ENCODE measurements at places on chromosomes 6 and 20.

- DNase-seq: no peak
Observed at GRCh38 chr6:52664991-52665686, 5.8 kb upstream of the TMEM14A start.

DNA sequence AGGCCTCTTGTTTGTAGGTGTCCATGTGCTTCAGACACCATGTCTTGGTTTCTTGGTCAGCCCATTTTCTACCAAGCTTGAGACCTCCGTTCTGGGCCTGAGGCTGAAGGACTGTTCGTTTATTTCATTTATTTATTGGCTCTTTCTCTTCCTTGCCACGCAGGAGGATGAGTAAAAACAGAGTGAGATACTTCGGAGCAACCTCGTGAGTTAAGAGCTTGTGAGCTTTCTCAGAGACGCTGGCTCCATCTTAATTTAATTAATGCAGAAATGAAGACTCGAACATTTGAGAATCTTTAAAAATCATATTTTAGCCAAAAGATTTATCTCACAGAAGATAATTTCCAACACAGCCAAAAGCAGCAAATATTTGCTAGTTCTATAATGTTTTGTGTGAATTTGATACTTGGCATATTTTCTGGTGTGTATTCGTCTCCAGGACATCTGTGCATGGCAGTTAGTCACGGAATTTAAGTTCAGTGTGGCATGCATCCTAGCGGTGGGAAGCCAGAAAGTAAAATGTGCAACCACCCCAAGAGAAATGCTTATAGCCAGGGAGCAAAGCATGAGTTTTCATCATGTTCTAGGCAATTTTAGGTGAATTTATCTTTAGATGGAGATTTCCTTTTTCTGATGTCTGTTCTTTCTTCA lies 76.0 kb downstream of the THBS2 start:
- no peak for DNase-seq

- no peak for DNase-seq
Observed at GRCh38 chr6:5178806-5179205, 81.9 kb downstream of the LYRM4 start.

DNA sequence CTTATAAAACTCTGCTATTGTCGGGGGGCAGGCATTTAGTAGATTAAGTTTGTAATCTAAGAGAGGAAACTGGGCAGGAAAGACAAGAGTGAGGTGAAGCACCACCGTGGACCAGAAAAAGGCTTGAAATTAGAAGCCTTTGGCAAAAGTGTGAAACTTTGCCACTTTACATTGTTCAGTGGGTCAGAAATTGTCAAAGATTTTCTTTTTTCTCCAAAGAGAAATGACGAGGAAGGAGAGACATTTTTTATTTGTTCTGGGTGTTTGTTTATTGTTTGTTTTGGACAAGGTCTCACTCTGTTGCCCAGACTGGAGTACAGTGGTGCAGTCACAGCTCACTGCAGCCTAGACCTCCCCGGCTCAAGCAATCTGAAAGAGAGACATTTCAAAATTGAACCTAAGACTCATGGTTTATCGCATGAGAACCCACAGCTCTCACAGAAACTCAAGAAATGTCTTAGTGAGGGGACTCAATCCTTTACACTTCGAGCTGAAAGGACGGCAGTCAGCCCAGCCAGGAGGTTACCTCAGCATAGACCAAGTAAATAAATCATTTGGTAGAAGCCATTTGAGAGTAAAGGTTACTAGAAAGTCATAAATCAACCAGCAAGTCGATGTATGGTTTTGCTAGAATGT lies 262.8 kb upstream of the TAB2 start:
- DNase-seq: no peak

DNA sequence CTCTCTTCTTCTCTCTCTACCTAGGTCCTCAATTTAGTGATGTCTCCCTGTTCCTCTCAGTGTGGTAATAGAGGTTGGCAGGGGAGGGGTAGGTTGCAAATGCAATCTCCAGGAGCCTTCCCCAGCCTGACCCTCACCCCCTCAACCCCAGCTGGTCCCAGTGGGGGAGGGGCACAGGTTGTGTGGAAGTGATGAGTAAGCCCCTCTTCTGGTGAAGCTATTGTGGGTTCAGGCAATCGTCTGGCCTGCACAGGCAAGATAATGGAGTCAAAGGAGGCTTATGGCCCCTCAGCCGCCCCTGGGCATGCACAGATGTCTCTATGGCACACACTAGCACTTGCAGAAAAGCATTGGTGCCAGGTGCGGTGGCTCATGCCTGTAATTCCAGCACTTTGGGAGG lies 10.8 kb upstream of the ADA start:
- DNase-seq: no peak

DNA sequence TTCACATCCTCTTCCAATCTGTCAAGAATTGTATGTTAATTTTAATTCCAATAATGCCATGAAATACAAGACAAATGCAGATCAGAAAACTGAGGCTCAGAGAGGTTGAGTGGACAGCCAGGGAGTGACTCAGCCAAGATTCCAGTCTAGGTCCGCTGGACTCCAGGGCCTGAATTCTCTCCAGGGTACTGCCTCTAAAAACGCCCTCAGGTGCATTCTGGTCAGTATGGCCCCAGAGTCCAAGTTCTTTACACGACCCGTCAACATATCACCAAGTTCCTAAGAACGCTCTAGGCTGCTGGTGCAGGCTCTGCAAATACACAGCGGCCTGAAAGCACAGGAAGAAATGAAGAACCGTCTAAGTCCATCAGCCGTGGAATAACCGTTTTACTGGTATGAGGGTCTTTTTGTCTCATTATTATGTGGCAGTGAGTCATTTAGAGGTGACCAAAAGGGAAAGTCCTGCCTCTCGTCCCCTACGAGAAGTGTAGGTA lies 709 bp upstream of the ASXL1 start:
- no peak for DNase-seq

GRCh38 chr6:5670381-5670780 lies 336.3 kb downstream of the NRN1 start:
- no peak for DNase-seq

DNA sequence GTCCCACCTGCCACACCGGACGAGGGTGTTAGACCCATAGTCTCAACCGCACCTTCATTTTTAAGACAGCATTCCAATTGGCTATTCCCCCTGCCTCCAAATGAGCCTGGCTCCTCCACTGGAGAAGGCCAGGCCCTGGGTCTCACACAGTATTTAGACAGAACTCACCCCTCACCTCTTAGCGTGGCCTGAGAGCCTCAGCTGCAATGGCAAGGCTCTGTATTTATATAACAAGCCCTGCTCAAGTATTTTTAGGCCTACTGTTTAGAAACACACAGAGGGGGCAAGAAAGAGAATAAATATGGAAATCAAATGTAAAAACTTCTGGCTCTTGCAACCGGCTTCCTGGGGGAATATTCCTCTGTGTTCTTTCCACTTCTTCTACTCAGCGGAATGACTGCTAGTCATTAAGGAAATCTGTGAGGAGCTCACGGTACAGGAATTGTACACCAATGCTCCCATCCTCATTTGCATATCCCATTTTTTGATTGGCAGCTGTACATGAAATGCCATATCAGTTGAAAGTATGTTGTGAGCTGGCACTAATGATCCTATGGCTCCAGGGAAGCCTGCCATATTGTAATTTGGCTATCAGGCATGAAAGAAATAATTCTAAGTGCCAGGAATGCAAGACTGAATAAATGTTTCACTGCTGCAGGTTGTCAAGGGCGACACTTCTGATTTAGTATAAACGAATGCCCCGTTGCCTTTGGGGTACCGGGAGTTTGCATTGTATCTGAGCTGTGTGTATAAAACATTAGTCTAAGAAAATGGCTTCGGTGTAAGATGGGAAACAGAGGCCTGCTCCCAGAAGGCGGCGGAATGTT lies 207.5 kb downstream of the ZNF217 start:
- DNase-seq: no peak

GRCh38 chr20:44500221-44500620 lies 21.6 kb downstream of the SERINC3 start:
- DNase-seq: no peak

GRCh38 chr20:43953919-43954592 lies 39.4 kb downstream of the TOX2 start:
- DNase-seq: no peak

DNA sequence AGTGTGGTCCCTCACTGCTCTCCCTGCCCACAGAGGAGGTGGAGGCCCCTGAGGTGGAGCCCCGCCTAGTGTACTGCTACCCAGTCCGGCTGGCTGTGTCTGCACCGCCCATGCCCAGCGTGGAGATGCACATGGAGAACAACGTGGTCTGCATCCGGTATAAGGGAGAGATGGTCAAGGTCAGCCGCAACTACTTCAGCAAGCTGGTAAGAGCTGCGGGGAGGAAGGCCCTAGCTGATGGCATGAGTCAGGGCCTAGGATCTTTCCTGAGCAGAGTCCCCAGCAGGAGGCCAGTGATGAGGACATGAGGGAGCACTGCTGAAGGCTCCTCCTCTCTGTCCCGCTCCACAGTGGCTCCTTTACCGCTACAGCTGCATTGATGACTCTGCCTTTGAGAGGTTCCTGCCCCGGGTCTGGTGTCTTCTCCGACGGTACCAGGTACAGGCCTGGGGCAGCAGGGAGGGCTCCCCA lies 11.2 kb downstream of the PCIF1 start:
- DNase-seq: no peak

DNA sequence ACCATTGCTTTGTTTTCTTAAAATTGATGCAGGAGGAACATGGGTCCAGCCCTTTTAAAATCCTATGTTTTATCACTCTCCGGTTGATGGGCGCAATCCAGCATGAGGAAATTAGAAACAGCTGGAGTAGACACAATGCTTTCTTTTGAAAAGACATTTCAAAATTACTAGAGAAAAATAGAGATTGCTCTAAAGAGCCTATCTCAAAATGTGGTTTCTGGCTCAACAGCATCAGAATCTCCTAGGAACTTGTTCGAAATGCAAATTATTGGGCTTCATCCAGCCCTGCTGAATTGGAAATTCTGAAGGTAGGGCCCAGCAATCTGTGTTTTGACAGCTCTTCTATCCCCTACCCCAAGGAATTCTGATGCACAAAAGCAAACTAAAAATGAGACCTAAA lies 190.8 kb upstream of the BMP2 start:
- no peak for DNase-seq

DNA sequence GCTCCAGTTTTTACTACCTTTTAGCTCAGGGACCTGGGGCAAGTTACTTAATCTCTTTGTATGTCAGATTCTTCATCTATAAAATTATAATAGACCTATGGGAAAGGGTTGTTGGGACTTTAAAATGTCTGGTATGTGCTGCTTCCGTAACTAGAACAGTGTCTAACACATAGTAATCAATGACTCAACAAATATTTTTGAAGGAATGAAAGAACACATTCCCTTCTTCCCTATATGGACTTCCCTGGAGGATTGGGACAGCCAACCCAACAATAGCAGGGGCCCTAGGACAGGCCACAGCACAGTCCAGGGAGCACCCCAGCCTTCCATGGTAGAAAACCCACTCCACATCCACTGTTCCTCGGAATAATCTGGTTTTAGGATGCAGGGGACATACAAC lies 50.7 kb upstream of the TPD52L1 start:
- no peak for DNase-seq

GRCh38 chr6:14728396-14729024 lies 517.4 kb upstream of the JARID2 start:
- DNase-seq: no peak

GRCh38 chr6:90805619-90806155 lies 218.8 kb upstream of the MAP3K7 start:
- DNase-seq: no peak

GRCh38 chr6:2768696-2769095 lies 3.5 kb downstream of the WRNIP1 start:
- no peak for DNase-seq

GRCh38 chr20:25220810-25221591 lies 25.5 kb downstream of the ENTPD6 start:
- no peak for DNase-seq

DNA sequence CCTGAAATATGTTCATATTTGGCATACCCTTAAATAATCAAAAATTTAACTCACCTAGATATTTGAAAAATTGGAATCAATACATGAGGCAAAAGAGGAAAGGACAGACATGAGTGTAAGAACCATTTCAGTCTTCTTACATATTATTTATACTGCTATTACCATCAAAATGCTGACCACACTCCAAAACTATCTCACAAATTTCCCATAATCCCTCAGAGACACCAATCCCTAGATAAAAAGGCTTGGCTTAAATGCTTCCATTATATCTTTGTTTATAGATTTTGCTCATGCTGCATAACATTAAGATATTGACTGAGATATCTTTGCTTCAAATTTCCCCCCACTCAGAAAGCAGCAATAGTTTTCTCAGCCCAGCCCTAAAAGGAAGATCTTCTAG lies 11.7 kb upstream of the NT5DC1 start:
- no peak for DNase-seq

- no peak for DNase-seq
Observed at GRCh38 chr6:73639040-73639439, 14.8 kb downstream of the SLC17A5 start.

DNA sequence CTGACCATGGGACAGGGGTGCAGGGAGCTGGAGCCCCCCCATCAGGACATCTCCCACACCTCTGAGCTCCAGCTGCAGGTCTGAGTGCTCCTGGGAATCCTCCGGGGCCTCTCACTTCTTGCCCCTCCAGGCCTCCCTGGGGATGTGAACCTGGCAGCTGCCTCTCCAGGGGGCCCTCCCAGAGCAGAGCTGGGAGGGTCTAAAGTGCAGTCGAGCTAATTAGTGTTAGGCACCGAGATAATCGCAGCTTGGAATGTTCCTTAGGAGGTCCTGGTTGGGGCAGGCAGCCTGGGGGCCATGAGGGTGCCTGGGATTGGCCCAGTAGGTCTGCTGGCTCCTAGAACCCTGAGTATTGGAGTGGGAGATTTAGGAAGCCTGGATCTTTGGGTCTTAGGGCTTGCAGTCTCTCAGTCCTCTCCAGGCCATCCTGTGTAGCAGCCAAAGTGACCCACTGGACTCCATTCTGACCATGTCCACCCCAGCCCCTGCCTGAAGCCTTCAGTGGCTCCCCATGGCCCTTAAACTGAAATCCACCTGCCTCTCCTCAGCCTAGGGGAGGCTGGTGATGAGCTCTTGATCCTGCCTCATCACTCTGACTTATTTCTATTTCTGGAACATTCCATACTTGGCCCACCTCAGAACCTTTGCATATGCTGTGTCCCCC lies 26.0 kb downstream of the CEBPB start:
- no peak for DNase-seq

DNA sequence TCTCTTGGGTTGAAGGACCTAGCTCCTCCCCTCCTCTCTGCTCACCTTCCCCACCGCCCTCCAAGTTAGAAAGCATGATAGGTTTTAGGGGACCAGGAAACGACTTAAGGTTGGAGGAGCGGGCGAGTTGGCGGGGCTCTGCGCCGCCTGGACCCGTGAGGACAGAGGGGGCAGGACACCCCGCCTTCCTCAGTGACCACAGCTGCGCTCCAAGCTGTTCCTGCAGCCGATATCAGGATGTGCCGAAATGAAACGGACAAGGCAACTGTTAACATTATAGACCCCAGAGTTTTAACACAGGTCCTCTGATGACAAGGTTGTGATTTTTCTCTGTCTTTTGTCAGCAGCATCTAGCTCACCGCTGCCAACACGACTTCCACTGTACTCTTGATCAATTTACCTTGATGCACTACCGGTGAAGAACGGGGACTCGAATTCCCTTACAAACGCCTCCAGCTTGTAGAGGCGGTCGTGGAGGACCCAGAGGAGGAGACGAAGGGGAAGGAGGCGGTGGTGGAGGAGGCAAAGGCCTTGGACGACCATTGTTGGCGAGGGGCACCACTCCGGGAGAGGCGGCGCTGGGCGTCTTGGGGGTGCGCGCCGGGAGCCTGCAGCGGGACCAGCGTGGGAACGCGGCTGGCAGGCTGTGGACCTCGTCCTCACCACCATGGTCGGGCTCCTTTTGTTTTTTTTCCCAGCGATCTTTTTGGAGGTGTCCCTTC lies at the start of gene GRM1:
Gene GRM1 (plus strand): TSS at position 212 of the 722 bp plus-strand sequence. CDS start 456 bp downstream, at position 668.
- no peak for DNase-seq

- no peak for DNase-seq
Observed at GRCh38 chr6:131048459-131048858, 14.6 kb downstream of the EPB41L2 start.
